ENCODE measurements at places on chromosomes 5 and 9. TPM values are rescaled to one million over a fixed set of nuclear protein-coding genes. Genes with fewer than 3 reads are reported as not detected.

DBH gene
- not detected for total RNA-seq

LCN1 gene
- not detected for total RNA-seq

LURAP1L gene
- total RNA-seq, result 11.7 TPM

TAF1L gene
- total RNA-seq, result under 0.01 TPM

CLTA gene
- 241 TPM for total RNA-seq

SURF6 gene
- 9.4 TPM for total RNA-seq

F2R gene
- total RNA-seq, result 1.1 TPM

MRPL50 gene
- total RNA-seq, result 12.5 TPM

SPEF2 gene
- 17.0 TPM for total RNA-seq

APBA1 gene
- total RNA-seq, result 14.1 TPM

GRM6 gene
- not detected for total RNA-seq

ORM2 gene
- total RNA-seq, result not detected

CMBL gene
- total RNA-seq, result 14.4 TPM
